ENCODE measurements at places on chromosomes 13 and 19. TPM values are rescaled to one million over a fixed set of nuclear protein-coding genes. Genes with fewer than 3 reads are reported as not detected.
A peak's percentile ranks its signal among the peaks of the same experiment; 100 is the strongest.

TMEM238 gene
- total RNA-seq: not detected

SPACA4 gene
- not detected for total RNA-seq

NLRP11 gene
- not detected for total RNA-seq

C19orf44 gene
- 3.7 TPM for total RNA-seq

PCP2 gene
- not detected for total RNA-seq

LYPD4 gene
- not detected for total RNA-seq

RDH8 gene
- not detected for total RNA-seq

- peak overlapping the region; percentile 66 for H3K4me3 ChIP-seq
- H3K27ac ChIP-seq: no peak overlapping the region
- H3K36me3 ChIP-seq: peaks cover 49% of the 10 kb centered on the region
- peaks cover 26% of the 10 kb centered on the region for H3K4me1 ChIP-seq
These were observed 714 bp downstream of the POLRMT start for GRCh38 chr19:632579-633067.

DNA sequence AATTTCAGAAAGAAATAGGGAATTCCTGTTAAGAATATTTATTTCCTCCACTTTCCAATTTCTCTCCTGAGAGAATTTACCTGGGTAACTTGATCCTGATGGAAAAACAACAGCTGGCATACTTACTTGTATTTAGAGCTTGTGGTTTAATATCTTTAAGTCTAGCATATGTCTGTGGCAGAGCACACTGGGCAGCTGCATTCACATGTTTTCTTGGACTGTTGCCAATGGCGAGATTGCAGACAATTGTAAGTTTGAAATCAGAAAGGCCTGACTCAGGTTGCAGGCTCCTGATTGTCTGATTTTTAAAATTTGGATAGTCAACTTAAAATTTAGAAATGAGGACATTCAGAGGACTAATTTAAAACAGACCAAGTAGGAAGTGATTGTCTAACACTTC, 66.9 kb downstream of the NHLRC3 start:
- H3K4me1 ChIP-seq: no peaks in the 10 kb centered on the region
- H3K27me3 ChIP-seq: no peaks in the 10 kb centered on the region
- H3K4me3 ChIP-seq: no peak overlapping the region
- H3K27ac ChIP-seq: no peak overlapping the region
- DNase-seq: no peak
- no peaks in the 10 kb centered on the region for H3K36me3 ChIP-seq

DNA sequence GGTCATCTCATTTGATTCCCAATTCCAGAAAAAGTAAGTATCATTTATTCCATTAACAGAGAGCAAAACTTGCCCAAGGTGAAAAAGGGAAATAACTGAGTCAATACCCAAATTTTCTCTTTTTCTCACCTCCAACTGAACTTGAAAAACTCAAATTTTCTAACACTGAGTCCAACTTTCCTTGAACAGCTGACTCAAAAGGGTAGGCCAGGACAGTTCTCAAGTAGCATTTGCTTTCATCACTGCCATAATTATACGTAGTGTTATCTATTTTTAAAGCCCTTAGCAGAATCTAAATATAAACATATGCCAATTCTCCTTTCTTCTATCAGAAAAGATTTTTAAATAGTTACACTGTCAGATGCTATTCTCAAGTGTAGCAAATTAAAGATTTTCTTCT, 3.5 kb downstream of the N4BP2L2 start:
- peaks cover 6% of the 10 kb centered on the region for H3K4me1 ChIP-seq
- peaks cover 2% of the 10 kb centered on the region for H3K36me3 ChIP-seq
- H3K4me3 ChIP-seq: no peak overlapping the region

DNA sequence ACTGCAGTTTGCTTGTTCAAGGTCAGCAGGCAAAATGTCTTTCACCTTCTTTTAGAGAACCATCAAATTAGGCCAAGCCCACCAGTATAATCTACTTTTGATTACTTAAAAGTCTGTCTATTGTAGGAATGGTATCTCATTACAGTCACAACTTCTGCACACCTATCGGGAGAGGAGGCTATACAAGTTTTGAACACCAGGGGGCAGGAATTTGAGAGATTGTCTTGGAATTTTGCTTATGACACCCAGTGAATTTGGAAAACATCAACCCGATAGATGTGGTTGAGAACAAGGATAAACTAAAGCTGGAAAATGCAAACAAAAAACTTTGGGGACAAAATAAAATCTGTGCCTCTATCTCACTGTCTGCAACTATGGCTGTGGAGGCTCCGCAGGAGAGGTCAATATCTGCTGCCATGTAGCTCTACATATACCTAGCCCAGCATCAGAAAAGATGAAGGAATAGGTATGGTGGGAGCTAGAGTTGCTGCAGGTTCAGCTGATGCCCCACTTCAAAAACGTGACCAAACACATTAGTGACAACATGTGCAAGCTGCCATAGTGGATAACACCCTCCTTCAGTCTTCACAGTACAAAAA, 1299.2 kb upstream of the SPRY2 start:
- no peak overlapping the region for H3K27ac ChIP-seq
- no peaks in the 10 kb centered on the region for H3K4me1 ChIP-seq
- H3K4me3 ChIP-seq: no peak overlapping the region
- DNase-seq: no peak
- no peaks in the 10 kb centered on the region for H3K36me3 ChIP-seq

DNA sequence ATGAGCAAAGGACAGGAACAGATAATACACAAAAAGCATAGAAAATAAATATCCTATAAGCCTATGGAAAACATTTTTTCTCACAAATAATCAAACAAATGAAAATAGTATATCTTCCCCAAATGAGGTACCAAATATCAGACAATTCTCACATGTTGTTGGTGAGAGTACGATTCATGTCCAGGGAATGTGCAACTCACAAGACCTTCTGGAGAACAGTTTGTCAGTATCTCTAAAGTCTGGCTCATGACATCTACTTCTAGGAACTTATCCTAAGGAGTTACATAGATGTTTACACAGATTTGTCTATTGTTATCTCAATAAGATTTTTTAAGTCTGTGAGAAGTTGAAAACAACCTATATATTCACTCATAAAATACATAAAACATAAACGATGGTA, 80.3 kb upstream of the ARHGEF7 start:
- H3K4me3 ChIP-seq: no peak overlapping the region
- no peaks in the 10 kb centered on the region for H3K36me3 ChIP-seq
- no peaks in the 10 kb centered on the region for H3K27me3 ChIP-seq
- no peak for DNase-seq
- H3K27ac ChIP-seq: no peak overlapping the region
- no peaks in the 10 kb centered on the region for H3K4me1 ChIP-seq

- no peaks in the 10 kb centered on the region for H3K36me3 ChIP-seq
- H3K4me3 ChIP-seq: no peak overlapping the region
- no peaks in the 10 kb centered on the region for H3K27me3 ChIP-seq
- no peaks in the 10 kb centered on the region for H3K4me1 ChIP-seq
- DNase-seq: no peak
These were observed 123.1 kb downstream of the SPRY2 start for GRCh38 chr13:80217614-80218456.

DNA sequence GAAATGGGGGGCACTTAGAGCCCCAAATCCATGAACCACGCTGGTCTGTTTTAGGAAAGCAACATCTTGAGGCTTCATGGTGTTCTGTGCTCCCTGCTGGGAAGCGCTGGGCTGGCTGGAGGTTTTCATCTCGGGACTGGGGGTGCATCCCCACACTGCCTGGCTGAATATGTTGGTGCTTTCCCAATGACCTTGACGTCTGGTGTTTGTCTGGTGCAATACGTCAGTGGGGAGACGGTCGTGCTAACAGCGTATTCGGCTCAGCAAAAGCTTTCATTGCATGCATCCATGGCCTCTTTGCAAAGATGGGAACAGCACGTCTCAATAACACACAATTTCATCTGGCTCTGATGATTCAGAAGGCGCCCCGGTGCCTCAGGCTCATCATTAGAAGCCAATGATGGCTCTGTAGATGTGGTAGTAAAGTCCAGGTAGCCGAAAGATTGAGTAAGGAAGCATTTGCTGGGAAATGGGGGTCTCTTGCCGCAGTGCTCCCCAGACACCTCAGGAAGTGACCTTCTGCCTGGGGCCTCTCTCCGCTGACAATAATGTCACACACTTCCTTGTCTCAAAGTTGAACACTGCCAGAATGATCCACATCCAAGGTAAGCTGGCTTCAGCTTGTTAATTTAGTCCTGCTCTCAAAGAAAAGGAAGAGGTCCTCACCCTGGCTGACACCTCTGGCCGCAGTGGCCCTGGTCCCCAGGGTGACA, 97.7 kb downstream of the ING1 start:
- H3K4me3 ChIP-seq: no peak overlapping the region
- H3K36me3 ChIP-seq: peaks cover 2% of the 10 kb centered on the region
- DNase-seq: peak; percentile 37
- H3K4me1 ChIP-seq: peaks cover 25% of the 10 kb centered on the region
- H3K27ac ChIP-seq: no peak overlapping the region
- peaks cover 30% of the 10 kb centered on the region for H3K27me3 ChIP-seq

DNA sequence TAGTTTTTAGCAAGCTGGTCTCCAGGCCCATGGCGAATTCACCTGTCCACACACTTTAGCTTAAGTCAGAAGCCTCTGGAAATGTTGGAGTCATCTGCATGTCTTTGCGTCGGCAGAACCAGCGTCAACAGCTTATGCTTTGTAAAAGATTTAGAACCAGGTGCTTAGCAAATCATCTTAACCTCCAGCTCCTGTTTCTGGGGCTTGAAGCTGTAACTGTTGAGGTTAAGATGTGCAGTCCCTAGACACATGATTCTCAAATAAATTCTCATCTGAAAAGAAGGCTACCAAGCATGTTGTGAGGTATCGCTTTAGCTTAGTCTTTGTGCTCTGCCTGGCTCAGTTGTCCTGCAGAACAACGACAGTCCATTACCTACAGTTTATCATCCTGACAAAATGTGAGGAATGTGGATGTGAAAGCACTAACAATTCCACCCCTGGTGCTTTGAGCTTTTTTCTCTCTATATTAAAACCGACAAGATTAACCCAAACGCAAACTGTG, 4.4 kb downstream of the EFNB2 start:
- peak overlapping the region; percentile 76 for H3K4me3 ChIP-seq
- no peak for DNase-seq
- no peaks in the 10 kb centered on the region for H3K36me3 ChIP-seq
- H3K27ac ChIP-seq: peak overlapping the region; percentile 81
- peaks cover 21% of the 10 kb centered on the region for H3K4me1 ChIP-seq

GRCh38 chr19:50046649-50047503, 21.1 kb downstream of the ZNF473 start:
- no peak overlapping the region for H3K27ac ChIP-seq
- H3K36me3 ChIP-seq: peaks cover 38% of the 10 kb centered on the region
- peak; percentile 64 for DNase-seq
- H3K27me3 ChIP-seq: no peaks in the 10 kb centered on the region
- no peak overlapping the region for H3K4me3 ChIP-seq

GRCh38 chr19:49502866-49503581, 6.8 kb downstream of the RPS11 start:
- H3K36me3 ChIP-seq: peaks cover 30% of the 10 kb centered on the region
- no peak overlapping the region for H3K27ac ChIP-seq
- peak; percentile 72 for DNase-seq
- peaks cover 30% of the 10 kb centered on the region for H3K4me1 ChIP-seq
- no peak overlapping the region for H3K4me3 ChIP-seq
- no peaks in the 10 kb centered on the region for H3K27me3 ChIP-seq
